CD8-positive, alpha-beta memory T cell (primary cell): ENCODE measurements at places on chromosomes 2 and 18.

- DNase-seq = peak; percentile 43
Measured at GRCh38 chr2:3483227-3483985, 35.9 kb downstream of the ADI1 start.

- no peak for DNase-seq
Measured at GRCh38 chr2:158464426-158465281, 7.9 kb downstream of the PKP4 start.

DNA sequence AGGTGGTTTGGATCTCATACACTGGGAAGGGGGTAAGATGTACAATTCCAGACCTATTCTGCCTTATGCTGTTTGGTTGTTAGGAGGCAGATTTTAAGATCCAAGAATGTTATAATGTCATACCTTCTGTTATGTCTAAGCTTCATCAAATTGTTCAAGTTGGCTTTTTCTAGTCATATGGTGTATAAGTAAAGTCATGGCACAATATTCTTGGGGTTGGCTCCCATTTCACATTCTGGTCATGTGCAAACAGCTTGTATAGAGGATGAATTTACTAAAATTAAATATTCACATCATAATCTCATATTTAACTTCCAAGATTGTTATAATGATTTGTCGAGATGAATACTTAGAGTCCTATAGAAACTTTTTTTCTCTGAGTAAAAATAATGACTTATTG, 424.9 kb upstream of the HNMT start:
- DNase-seq = no peak

- DNase-seq = no peak
Measured at GRCh38 chr2:111031546-111032478, 88.9 kb upstream of the BCL2L11 start.

DNA sequence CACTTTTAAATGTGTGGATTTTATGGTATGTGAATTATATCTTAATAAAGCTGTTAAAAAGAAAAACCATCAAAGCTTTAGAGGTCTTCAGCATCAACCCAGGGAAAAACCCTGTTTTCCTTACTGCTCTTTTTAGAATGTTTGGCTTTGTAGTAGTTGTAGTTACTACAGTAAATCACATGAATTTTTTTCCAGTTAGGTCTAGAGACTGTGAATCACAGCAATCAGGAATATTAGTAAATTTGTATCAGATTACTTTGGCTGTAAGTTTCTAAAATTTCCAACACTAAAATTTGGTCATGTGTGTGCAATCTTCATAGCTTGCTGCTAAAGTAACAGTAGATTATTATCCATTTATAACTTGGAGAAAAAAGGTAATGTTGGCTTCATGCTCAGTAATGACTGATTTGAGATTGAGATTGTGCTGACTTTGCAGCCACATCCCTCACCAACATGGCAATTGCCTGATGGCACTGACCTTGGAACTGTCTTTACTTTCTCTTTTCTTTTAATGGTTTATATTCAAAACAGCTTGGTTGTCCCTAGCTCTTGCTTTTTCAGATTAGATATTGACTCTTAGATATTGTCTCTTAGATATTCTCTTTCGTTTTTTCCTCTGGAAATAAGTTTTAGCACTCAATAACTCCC, 41.1 kb downstream of the LCLAT1 start:
- DNase-seq = no peak

GRCh38 chr2:85049236-85049635, 78.3 kb downstream of the KCMF1 start:
- DNase-seq = no peak
